ENCODE measurements at places on chromosomes 2 and 18.
A peak's percentile ranks its signal among the peaks of the same experiment; 100 is the strongest.

- DNase-seq, result no peak
These were observed 1.2 kb downstream of the IMMT start for GRCh38 chr2:86193901-86194567.

GRCh38 chr2:235553696-235554100 is 59.9 kb downstream of the AGAP1 start:
- no peak for DNase-seq

GRCh38 chr2:73202156-73203054 is at the start of gene NOTO:
NOTO (plus strand) TSS chr2:73202574; CDS start chr2:73202667, 93 bp downstream.
- DNase-seq, result no peak

DNA sequence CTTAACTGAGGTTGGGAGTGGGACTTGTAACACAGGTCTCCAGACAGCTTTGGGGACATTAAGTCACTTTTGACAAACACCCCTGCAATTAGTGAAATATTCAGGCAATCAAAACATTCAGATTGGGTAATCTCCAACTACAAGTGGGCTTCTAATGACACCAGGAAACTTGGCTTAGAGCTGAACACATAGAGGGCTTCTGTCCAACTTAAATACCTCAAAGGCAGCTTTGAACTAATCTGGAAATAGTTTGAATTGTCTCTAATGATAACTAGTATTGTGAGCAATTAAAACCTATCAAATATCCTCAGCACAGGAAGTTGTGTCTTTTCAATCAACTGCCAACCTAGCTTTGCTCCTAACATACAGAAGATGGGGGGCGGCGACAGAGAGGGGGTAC is 5.1 kb upstream of the ASPRV1 start:
- no peak for DNase-seq

DNA sequence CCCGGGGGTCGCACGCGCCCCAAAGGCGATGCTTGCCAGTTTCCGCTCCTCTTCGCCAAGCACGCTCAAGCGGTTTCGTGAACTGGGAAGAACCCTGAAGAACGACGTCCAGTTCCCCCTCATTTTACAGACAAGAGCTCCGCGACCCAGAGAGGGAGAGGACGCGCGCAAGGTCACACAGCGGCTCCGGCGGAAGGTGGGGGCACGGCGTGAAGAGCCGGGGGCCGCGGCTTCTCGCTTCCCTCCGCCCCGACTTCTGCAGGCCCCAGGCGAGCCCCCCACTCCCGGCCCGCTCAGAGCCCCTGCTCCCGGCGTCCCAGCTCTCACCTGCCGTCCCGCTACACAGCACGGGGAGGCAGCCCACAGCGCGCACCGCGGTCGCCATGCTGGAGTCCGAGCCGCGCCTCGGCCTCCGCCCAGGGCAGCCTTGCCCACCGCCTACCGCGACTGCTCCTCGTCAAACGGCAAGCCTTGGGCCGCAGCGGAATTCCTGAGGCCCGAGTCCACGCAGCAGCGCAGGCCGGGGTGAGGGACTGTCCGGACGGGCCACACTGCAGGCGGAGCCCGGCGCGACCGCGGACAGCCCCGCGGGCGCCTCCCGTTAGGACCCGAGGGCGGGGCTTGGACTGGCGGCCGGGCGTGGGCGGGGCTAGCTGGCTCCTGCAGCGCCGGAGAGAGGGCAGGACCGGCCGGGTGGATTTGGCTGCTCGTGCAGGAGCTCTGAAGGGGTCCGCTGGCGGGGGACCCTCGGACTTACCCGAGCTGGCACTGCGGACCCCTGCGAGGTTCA is at the start of gene MRPS5:
TSS of gene MRPS5 (minus strand) at position 402 of the 790 bp plus-strand sequence. CDS start at position 385, 17 bp downstream.
- DNase-seq, result peak; percentile 23

DNA sequence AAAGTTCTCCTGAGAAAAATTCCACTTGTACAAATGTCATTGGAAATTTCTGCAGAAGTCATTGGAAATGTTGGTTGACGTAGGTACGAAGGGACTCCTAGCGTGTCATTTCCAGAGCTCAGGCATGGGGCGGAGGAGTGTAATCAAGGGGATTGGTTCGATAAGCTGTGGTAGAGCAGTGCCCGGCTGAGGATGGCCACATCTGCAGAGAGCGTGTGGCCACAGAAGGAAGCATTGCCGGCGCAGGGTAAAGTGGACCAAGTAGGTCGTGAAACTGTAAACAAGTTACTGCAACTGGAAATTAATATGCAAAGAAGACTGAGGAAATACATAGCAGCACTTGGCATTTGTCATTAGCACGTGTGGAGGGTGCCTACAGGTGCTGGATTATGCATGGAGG is 101.8 kb downstream of the DGKD start:
- no peak for DNase-seq

GRCh38 chr2:234427081-234428061 is 69.5 kb downstream of the ARL4C start:
- DNase-seq, result no peak

GRCh38 chr2:217479566-217479965 is 523.2 kb downstream of the TNS1 start:
- no peak for DNase-seq

DNA sequence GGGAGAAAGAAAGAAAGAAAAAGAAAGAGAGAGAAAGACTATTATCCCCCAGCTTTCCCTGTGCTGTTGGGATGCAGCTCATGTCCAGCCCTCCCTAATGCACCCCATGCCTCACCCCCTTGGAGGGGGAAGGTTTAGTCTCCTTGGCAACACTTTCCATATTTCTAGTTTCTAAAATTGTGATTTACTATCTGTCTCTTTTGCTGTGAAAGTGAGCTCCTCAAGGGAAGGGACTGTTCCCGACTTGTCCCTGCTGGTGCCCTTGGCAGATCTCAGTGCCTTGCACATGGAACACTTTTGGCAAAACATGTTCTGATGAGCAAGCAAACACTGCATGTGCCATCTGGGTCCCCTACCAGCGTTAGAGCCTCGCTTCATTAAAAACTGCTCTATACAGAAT is 11.7 kb upstream of the NAPG start:
- DNase-seq, result no peak

- peak; percentile 92 for DNase-seq
These were observed 46.1 kb upstream of the PTMA start for GRCh38 chr2:231662028-231662810.

DNA sequence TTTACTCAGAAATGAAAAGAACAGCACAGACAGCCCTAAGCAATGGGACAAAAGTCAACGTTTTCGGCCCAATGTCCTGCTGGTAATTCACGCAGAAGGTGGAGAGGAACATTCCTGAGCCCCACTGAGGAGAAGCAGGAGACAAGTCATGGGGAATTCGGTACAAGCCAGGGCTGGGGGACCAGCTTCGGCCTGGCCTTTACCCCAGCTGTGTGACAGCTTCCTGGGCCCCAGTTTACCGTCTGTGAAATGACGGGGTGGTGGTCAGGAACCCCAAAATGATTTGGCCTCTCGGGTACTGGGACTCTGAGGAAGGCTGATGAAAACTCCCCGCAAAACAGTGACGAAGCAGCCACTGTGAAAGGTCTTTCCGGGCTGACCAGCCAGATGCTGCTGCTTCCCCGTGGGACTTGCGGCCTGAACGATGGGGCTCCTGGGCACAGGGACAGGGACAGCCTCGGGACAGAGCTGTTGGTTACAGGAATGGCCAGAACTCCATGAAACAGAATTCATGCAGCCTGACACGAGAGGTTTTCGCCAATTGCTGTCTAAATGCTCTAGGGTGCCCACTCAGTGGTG is 21.6 kb downstream of the KIF1A start:
- no peak for DNase-seq

GRCh38 chr2:54663424-54664030 is 59.9 kb upstream of the EML6 start:
- no peak for DNase-seq

DNA sequence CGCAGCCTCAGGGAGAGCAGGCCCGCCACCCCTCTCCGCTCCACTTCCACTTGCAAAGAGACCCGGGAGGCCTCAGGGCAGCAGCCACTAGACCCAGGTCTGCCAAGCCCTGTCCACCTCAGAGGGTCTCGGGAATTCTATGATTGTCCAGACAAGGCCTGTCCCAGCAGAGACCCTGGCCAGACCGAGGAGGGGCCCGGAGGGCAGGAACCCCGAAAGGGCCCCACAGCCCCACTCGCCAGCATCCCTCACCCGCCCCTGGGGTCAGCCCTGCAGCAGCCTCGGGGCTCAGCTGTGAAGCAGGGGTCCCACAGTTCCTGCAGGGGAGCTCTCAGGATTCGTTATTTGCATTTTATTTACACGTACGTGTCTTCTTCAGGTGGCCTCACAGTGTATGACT is 269.5 kb downstream of the EIPR1 start:
- DNase-seq, result no peak

DNA sequence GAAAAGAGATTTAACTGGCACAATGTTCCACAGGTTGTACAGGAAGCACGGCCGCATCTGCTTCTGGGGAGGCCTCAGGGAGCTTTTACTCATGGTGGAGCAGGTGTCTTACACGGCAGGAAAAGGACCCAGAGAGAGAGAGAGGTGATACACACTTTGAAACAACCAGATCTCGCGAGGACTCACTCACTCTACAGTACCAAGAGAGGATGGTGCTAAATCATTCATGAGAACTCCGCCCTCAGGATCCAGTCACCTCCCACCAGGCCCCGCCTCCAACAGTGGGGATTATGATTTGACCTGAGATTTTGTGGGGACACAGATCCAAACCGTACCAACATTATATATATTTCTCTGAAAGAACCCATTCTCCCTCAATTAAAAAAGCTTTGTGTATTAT is 79.7 kb upstream of the DOCK10 start:
- no peak for DNase-seq

Data from AG09319 (cell line).